Activated CD4-positive, alpha-beta memory T cell treated with anti-CD3 and anti-CD28 coated beads for 36 hours (primary cell): ENCODE measurements at places on chromosomes 3 and 15. TPM values are rescaled to one million over a fixed set of nuclear protein-coding genes. Genes with fewer than 3 reads are reported as not detected.

- no peaks in the 10 kb centered on the region for H3K36me3 ChIP-seq
- H3K27me3 ChIP-seq, result peaks cover 3% of the 10 kb centered on the region
- no peak for DNase-seq
- H3K4me1 ChIP-seq, result no peaks in the 10 kb centered on the region
- H3K4me3 ChIP-seq, result no peak overlapping the region
- no peak overlapping the region for H3K27ac ChIP-seq
These were observed 934.3 kb downstream of the NTRK3 start for GRCh38 chr15:87322265-87322664.

Gene NDN
- 1.3 TPM for total RNA-seq

- no peak overlapping the region for H3K27ac ChIP-seq
- H3K4me3 ChIP-seq, result no peak overlapping the region
- H3K27me3 ChIP-seq, result no peaks in the 10 kb centered on the region
- peak; percentile 35 for DNase-seq
- H3K4me1 ChIP-seq, result peaks cover 31% of the 10 kb centered on the region
These were observed 101.4 kb upstream of the TRPM1 start for GRCh38 chr15:31202953-31203352.

Gene DNAJA4
- 39.6 TPM for total RNA-seq

Gene MINDY2
- total RNA-seq, result 11.6 TPM

Gene CCR8
- total RNA-seq, result 0.51 TPM

Gene FBN1
- 0.52 TPM for total RNA-seq

DNA sequence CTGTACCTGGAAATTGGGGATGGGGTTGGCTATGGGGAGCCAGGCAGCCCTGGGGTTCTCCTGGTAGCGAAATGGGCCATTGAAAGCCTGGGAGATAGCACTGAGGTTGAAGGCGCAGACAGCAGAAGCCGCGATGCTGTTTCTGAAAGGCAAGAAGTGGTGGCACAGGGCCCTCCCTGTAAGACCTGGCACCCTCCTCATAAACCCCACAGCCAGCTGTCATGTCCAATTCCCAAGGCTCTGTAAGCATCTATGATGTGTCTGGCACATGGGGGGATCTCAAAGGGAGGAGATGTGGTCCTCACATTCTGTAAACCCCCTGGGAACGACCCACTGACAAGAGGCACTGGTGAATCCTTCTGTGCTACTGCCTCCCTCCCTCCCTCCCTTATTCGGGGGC is 104.0 kb downstream of the SEMA5B start:
- peaks cover 16% of the 10 kb centered on the region for H3K27me3 ChIP-seq
- no peak overlapping the region for H3K4me3 ChIP-seq
- DNase-seq, result no peak
- no peak overlapping the region for H3K27ac ChIP-seq
- H3K36me3 ChIP-seq, result no peaks in the 10 kb centered on the region
- peaks cover 4% of the 10 kb centered on the region for H3K4me1 ChIP-seq

- no peak for DNase-seq
- peaks cover 3% of the 10 kb centered on the region for H3K27me3 ChIP-seq
- no peak overlapping the region for H3K27ac ChIP-seq
These were observed 24.9 kb upstream of the GABRA5 start for GRCh38 chr15:26841941-26842340.

DNA sequence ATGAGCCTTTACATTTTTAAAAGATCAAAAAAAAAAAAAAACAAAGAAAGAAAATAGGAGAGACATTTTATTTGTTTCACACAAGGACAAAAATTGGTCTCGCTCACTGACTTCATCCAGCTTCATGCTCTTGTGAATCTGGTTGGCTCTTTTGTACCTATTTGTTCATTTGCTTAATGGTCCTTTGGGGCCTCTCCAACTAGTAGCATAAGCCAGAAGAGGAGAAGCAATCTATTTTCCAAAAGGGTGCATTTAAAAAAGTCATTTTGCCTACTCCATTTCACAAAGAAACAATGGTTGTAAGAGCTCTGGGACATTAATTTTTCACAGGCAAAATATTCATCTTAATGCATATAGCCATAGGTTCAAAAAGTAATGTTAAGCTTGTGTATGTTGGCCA is 168.3 kb upstream of the ADAMTS9 start:
- H3K27ac ChIP-seq, result no peak overlapping the region
- no peaks in the 10 kb centered on the region for H3K36me3 ChIP-seq
- H3K27me3 ChIP-seq, result no peaks in the 10 kb centered on the region

Gene GHRL
- 0.73 TPM for total RNA-seq

GRCh38 chr3:58092521-58092920 is 84.3 kb downstream of the FLNB start:
- no peaks in the 10 kb centered on the region for H3K27me3 ChIP-seq
- H3K4me3 ChIP-seq, result no peak overlapping the region
- no peak overlapping the region for H3K27ac ChIP-seq
- no peak for DNase-seq

Gene GABRR3
- not detected for total RNA-seq

- DNase-seq, result no peak
- H3K27ac ChIP-seq, result no peak overlapping the region
- no peak overlapping the region for H3K4me3 ChIP-seq
- H3K36me3 ChIP-seq, result no peaks in the 10 kb centered on the region
These were observed 287.1 kb downstream of the NAALADL2 start for GRCh38 chr3:175146258-175146657.

Gene SH3GL3
- total RNA-seq, result not detected

Gene NUP210
- 144 TPM for total RNA-seq

GRCh38 chr15:68492855-68493254 is 60.9 kb upstream of the ITGA11 start:
- H3K27ac ChIP-seq, result no peak overlapping the region
- no peak for DNase-seq
- H3K36me3 ChIP-seq, result no peaks in the 10 kb centered on the region
- H3K27me3 ChIP-seq, result peaks cover 33% of the 10 kb centered on the region

Gene SLC12A1
- not detected for total RNA-seq

Gene KIAA1143
- 38.6 TPM for total RNA-seq

- no peak for DNase-seq
- no peaks in the 10 kb centered on the region for H3K4me1 ChIP-seq
- no peak overlapping the region for H3K27ac ChIP-seq
- H3K4me3 ChIP-seq, result no peak overlapping the region
- peaks cover 3% of the 10 kb centered on the region for H3K27me3 ChIP-seq
These were observed 345.6 kb upstream of the THBS1 start for GRCh38 chr15:39235084-39235795.

DNA sequence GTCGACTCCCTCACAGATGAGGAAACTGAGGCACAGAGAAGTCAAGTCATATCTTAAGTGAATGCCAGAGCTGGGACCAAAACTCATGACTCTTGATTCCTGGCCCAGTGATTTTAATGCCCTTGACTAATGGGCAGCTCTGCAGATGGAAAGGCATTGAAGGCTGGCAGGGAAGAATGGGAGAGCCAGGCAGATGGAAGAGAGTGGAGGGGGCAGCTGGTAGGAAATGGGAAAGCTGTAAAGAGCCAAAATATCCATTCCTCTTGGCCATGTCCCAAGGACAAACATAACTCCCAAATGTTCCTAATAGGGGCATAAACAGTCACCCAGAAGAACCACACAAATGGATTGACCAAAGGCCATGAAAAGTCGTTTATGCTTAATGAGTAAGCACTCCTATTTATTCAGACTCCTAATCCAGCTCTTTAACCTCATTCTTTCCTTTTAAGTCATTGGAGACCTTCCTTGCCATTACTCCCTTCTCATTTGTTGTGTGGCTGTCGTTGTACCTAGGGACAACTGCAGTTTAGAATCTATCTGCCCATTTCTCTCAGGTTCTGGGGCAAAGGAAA is 330.5 kb upstream of the ROPN1 start:
- no peaks in the 10 kb centered on the region for H3K36me3 ChIP-seq
- peaks cover 4% of the 10 kb centered on the region for H3K27me3 ChIP-seq
- no peak for DNase-seq
- no peak overlapping the region for H3K4me3 ChIP-seq
- H3K4me1 ChIP-seq, result no peaks in the 10 kb centered on the region

DNA sequence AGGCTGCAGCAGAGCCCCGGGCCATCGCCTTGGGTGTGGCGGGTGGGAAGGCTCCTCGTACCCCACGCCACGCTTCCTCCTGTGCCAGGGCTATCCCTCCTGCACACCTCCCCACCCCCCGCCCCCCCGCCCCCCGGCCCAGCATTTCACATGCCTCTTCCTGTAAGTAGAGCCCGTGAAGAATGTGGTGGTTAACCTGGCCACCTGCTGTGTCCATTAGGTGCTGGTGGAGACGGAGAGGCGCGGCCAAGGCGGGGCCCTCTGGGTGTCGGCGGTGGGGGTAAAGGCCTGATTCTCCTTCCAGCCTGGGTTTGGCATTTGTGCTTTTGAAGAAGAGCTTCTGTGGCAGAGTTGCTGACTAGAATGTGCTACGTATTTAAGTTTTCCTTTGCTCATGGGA is 127.8 kb downstream of the CHDH start:
- DNase-seq, result no peak
- no peaks in the 10 kb centered on the region for H3K27me3 ChIP-seq
- no peaks in the 10 kb centered on the region for H3K36me3 ChIP-seq
- no peaks in the 10 kb centered on the region for H3K4me1 ChIP-seq
- no peak overlapping the region for H3K4me3 ChIP-seq

Gene CLRN1
- total RNA-seq, result not detected

GRCh38 chr15:89370120-89370977 is 35.7 kb upstream of the POLG start:
- H3K36me3 ChIP-seq, result no peaks in the 10 kb centered on the region
- no peak overlapping the region for H3K4me3 ChIP-seq
- DNase-seq, result no peak
- peaks cover 69% of the 10 kb centered on the region for H3K27me3 ChIP-seq

- peaks cover 9% of the 10 kb centered on the region for H3K4me1 ChIP-seq
- H3K4me3 ChIP-seq, result no peak overlapping the region
- H3K36me3 ChIP-seq, result peaks cover 3% of the 10 kb centered on the region
- peaks cover 7% of the 10 kb centered on the region for H3K27me3 ChIP-seq
- H3K27ac ChIP-seq, result no peak overlapping the region
- DNase-seq, result peak; percentile 44
These were observed 364.9 kb upstream of the DPPA4 start for GRCh38 chr3:109702252-109702651.

Gene TF
- 0.44 TPM for total RNA-seq

GRCh38 chr15:38720893-38721567 is 156.4 kb upstream of the RASGRP1 start:
- H3K4me1 ChIP-seq, result no peaks in the 10 kb centered on the region
- no peak overlapping the region for H3K27ac ChIP-seq
- no peak for DNase-seq
- H3K36me3 ChIP-seq, result no peaks in the 10 kb centered on the region
- no peaks in the 10 kb centered on the region for H3K27me3 ChIP-seq

Gene C3orf52
- total RNA-seq, result 4.4 TPM

DNA sequence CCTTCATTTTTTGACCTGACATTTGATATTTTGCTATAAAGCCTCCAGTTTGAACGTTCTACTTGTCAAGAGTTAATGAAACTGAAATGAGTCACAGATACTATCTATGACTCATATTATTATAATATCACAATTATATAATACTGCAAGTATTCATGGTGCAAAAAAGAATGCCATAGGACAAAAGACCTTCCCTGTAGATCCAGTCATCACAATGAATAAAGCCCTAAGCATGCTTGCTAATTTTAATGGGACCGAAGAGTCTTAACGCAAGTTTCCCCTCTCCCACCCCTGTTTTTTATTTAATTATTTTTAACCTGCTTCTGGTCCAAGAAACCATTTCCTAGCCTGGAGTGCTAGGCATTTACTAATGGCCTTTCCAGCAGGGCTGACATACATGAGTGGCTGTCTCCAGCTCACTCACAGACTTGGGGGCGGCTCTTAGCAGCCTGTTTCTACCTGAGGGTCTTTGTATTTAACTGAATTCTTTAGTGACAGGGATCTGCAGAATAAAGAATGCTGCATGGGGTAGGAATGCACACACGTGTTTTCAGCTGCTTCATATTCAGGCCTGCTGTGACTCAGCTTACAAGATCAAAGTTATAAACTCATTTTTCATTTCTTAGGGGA is 61.2 kb downstream of the THBS1 start:
- DNase-seq, result no peak
- no peaks in the 10 kb centered on the region for H3K36me3 ChIP-seq
- H3K4me3 ChIP-seq, result no peak overlapping the region
- H3K27me3 ChIP-seq, result peaks cover 3% of the 10 kb centered on the region

Gene GOLGA8T
- 0.19 TPM for total RNA-seq

DNA sequence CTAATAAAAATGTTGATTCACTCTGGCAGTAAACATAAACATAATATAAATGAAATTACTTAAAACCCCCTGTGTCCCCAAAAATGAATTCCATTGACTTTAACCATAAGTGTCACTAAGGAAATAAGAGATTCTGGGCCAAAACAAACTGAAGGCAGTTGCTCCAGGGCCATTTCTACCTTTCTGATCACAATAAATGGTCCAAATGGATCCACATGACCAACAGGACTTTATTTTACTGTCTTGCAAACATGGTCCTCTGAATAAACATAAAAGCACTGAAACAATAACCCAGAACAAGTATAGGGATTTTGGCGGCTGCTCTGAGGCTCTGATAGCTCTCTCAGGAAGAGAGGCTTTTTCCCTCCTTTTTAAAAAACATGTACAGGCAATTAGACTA is 77.3 kb downstream of the ETFA start:
- no peak overlapping the region for H3K4me3 ChIP-seq
- DNase-seq, result no peak
- no peak overlapping the region for H3K27ac ChIP-seq
- H3K36me3 ChIP-seq, result peaks cover 6% of the 10 kb centered on the region
- H3K27me3 ChIP-seq, result no peaks in the 10 kb centered on the region

GRCh38 chr3:41207355-41207754 is 8.1 kb downstream of the CTNNB1 start:
- H3K4me1 ChIP-seq, result peaks cover 79% of the 10 kb centered on the region
- H3K4me3 ChIP-seq, result no peak overlapping the region
- H3K27me3 ChIP-seq, result no peaks in the 10 kb centered on the region
- H3K36me3 ChIP-seq, result peaks cover 5% of the 10 kb centered on the region

Gene PLCB2
- total RNA-seq, result 65.3 TPM

Gene A4GNT
- total RNA-seq, result not detected

Gene ISLR2
- total RNA-seq, result not detected

GRCh38 chr3:177665122-177665808 is 468.0 kb upstream of the TBL1XR1 start:
- H3K4me1 ChIP-seq, result peaks cover 7% of the 10 kb centered on the region
- H3K27ac ChIP-seq, result no peak overlapping the region
- H3K36me3 ChIP-seq, result no peaks in the 10 kb centered on the region
- H3K4me3 ChIP-seq, result no peak overlapping the region

GRCh38 chr3:78907367-78907766 is 860.4 kb downstream of the ROBO1 start:
- no peaks in the 10 kb centered on the region for H3K4me1 ChIP-seq
- H3K27ac ChIP-seq, result no peak overlapping the region
- DNase-seq, result no peak
- no peaks in the 10 kb centered on the region for H3K27me3 ChIP-seq

Gene GRAMD1C
- total RNA-seq, result 0.64 TPM
